ENCODE measurements at places on chromosomes 16 and 17.

DNA sequence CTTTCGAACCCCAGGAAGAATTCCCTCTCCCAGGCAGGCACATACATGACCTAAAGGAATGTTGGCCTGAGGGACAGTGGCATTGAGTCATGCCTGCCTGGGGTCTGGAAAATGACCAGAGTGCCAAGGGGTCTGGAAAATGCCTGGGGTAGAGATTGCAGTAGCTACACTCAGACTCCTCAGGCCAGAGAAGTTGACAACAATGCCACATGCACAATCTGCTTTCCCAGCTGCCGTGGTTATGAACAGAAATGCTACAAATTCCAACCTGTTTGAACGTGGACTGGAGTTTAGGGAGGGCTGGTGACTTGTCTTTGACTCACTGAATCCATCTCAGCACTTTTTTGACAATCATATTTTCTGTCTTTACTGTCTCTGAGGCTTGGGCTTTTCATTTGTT is 250.0 kb downstream of the ABCC12 start:
- DNase-seq: no peak

GRCh38 chr17:77140878-77141767 is at the start of gene SEC14L1:
Gene SEC14L1, plus strand, starts transcription at chr17:77140969. Its CDS starts 2,628 bp downstream, at chr17:77143597.
- peak; percentile 36 for DNase-seq

DNA sequence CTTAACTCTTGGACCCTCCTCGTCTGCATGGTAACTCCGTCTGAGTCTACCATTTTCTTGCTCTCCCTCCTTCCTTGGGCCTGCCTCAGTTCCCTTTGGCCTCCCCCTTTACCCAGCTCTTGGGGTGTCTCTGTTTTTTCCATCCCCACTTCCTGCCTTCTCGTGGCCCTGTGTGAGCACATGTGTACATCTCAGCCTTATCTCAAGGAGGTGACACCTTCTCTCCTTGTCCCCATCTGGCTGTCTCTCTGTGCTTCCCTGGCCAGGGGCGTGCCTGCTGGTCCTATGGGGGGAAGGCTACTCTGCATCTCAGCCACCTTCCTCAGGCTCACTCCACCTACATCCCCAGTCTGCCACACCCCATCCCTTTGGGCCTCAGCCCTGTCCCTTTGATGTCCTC is 6.6 kb downstream of the CTF1 start:
- DNase-seq: no peak

GRCh38 chr17:46059486-46059885 is 60.4 kb downstream of the STH start:
- DNase-seq: no peak

DNA sequence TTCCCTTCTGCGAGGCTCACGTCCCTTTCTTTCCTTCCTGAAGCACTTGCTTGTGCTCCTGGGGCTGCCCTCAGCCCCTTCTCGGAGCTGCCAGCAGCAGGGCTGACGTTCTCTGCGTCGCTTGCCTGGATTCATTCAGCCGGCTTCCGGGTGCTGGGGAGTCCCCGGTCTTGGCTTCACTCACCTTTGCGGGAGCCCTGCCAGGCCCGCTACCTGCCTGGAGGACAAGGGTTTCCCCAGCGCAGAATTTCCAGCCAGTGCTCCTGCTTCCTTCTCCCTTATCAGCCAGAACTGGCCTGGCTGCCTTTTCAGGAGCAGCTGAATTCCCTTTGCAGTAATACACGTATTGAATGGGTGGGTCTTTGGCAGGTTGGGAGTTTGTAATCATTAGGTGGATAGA is 22.1 kb upstream of the IL17C start:
- DNase-seq: no peak

GRCh38 chr17:72104164-72104862 is 16.5 kb upstream of the SOX9 start:
- no peak for DNase-seq

- DNase-seq: peak; percentile 28
Observed at GRCh38 chr16:57384248-57385070, 12.2 kb downstream of the CX3CL1 start.

GRCh38 chr16:9775998-9776397 is 406.2 kb downstream of the GRIN2A start:
- DNase-seq: no peak

DNA sequence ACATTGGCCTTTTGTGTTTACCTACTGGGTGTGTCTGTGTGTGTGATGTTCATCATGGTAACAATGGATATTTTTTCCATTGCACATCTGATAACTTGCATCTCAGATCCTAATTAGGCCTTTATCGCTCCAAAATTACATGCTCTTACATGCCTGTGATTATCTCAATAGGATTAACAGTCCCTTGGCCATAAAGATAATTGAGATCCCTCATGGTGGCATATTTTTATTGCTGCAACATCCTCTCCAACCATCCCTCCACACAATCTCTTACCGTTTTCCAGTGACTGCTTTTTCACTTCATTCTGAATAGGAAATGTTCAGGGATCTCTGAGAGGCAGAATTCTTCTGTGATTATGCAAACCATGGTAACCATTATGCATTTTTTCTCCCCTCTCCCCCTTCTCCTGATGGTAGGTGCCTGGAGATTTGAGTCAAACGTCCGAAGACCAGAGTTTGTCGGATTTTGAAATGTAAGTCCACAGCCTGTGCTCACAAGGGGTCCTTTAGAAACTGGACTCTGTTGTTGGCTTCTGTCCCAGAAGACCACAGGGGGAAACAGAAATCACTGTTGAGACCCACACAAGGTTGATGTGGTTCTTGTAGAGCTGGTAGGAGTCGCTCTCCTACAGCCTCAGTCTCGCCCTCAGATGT is 405.5 kb downstream of the CPPED1 start:
- DNase-seq: no peak

DNA sequence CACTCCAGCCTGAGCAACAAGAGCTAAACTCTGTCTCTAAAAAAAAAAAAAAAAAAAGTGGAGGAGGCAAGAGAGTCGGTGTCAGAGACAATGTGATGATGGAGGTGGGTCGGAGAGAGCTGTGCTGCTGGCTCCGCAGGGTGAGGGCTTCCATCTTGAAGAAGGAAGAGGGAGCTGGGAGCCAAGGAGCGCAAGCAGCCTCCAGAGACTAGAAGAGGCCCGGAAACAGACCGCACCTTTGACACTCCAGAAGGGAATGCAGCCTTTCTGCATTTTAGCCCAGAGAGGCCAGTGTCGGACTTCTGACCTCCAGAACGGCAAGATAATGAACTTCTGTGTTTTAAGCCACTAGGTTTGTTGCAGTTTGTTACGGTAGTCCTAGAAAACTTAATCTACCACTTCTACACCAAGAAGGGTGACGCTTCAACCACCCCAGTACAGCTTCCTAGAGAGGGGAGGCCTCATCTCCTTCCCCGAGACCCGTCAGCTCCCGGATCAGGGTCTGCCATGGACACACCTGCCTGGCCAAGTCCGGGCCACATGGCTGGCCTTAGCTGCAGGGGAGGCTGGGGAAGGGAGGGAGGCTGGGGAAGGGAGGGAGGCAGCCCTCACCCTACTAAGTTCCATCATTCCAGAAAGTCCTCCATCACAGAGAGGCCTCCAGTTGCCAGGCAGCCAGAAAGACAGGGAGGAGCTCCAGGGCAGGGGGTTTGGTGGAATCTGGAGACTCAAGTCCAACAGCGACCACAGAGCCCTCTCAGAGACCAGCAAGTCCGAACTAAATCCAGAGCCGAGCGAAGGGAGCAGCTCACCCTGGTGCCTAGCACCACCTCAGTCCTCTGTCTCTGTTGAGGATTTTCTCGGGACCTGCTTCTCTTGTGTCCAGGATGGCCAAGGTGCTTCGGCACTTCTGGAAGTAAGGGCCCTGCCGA is 13.2 kb upstream of the RBFOX3 start:
- no peak for DNase-seq

Measured in CD4-positive, alpha-beta T cell treated with Interleukin-1 beta for 1 hour (primary cell).